Activated naive CD4-positive, alpha-beta T cell treated with Interleukin-2 at 50 U/mL for 16 hours (primary cell): ENCODE measurements at places on chromosomes 6 and 20.

DNA sequence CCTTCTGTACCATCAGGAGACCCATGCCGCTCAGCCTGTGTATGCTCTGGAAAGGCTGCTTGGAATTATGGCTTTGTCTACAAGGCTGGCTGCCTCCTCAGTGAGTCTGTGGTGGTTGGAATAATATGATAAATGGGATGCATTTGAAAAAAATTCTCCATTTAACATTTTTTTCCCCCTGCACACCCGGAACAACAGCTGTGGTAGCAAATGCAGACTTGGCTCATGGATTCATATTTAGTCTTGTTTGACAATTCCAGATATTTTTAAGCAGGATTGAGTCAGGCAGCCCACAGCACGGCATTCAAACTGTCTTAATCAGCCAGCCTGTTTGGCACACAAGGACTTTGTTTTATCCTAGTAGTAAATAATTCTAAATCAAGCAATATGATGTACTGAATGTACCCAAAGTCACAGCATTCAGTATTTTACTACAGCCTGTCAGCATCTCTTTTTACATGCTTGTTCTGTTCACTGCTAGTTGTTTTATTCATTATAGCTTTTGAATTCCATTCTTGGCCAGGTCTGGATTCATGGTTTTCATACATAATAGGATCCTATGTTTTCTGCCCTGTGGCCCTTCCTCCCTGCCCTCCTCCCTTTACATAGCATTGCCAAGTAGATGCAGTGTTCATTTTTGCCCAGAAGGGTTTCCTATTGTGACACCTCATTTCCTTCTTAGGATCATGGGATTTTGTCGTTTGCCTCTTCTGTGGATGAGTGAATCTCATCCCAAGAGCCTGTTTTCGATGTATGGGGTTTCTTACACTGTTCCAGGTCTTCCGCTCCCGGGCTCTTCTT is 68.1 kb downstream of the LRRC1 start:
- no peak for DNase-seq

DNA sequence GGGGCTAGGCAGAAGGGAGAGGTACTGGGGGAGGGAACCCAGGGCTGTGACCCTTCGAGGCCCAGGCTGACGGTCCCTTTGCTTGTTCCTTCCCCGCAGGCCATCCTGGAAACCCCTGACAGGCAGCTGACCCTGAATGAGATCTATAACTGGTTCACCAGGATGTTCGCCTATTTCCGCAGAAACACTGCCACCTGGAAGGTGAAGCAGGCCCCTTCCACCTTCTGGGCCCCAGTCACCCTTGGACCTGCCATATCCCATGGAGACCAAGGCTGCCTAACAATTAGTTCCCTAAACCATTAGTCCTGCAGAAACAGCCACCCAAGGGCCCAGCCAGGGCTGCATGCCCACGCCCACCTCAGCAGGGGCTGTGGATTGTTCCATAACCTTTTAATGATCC is 44.9 kb downstream of the FOXP4 start:
- no peak for DNase-seq

DNA sequence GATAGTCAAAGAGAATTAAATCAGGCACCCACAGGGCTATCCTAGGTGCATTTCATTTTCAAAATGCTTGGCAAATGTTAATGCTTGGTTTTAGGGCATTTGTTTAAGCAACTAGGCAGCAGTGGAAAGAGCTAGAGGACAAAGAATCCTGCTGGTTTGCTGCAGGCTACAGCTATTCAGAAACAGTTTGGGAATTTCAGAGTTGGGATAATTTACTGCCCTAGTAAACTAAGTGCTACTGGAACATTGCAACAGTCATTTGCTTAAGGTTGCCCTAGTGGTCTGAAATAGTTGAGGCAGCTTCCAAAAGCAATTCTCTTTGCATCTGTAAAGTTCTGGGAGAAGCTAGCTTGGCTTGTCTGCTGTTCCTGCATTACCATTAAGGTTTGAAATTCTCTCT is 312.7 kb downstream of the LAMA2 start:
- DNase-seq, result no peak

- DNase-seq, result no peak
Measured at GRCh38 chr20:1955217-1955616, 38.6 kb downstream of the PDYN start.

- DNase-seq, result no peak
Measured at GRCh38 chr20:2756056-2756611, 44.3 kb downstream of the CPXM1 start.

DNA sequence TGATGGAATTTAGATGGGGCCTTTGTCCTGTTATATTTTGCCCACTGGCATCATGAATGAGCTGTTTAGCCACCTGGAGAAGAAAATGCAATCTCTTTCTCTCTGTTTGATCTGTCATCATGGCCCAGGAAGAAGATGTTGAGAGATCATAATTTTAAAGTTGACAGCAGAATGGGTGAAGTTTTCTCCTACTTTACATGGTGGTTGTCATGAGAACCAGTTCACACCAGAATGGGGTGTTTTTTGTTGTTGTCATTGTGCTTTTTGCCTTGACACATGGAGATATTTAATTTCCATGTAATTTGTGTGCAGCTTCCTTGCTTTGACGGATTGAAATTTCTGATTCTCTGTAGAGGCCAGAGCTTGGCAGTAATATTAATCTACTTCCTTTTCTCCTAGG is 122.5 kb downstream of the FARS2 start:
- no peak for DNase-seq

GRCh38 chr6:100468016-100468622 is 3.4 kb upstream of the SIM1 start:
- DNase-seq, result no peak

DNA sequence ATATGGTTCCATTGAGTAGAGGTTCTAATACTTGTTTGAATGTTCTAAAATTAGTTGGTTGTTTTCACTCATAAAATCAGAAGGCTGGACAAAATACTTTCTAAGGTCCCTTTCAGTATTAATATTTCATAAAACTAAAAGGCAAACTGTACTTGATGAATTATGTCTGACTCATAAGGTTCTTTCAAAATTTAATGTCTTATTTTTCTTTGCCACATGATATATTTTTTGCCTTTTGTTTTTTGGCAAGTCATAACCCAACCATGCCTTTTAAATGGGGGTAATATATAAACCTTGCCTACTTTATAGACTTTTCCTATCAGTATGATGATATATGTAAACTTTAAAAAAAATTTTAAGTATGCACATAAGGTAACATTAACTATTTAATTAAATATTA is 244.7 kb downstream of the PTPRK start:
- no peak for DNase-seq

GRCh38 chr6:87473419-87473903 is 687 bp downstream of the SLC35A1 start:
- DNase-seq, result no peak

DNA sequence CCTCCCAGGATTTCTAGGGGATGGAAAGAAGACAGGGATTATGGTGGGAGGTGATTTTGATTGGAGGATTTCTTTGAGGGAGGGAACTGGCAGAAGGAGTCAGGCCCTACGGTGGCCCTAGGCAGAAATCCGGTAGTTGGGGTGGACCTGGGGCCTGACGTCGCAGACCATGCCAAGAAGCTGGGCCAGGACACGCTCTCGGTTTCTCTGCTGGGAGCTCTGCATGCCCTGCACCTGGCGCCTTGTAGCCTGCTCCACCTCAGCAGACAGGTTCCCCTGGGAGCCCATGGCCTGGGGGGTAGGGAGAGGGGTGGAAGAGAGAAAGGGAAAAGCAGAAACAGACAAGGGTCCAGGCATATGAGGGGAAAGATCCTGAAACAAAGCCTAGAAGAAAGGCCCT is 1.1 kb downstream of the ATP6V1G2 start:
- DNase-seq, result no peak

DNA sequence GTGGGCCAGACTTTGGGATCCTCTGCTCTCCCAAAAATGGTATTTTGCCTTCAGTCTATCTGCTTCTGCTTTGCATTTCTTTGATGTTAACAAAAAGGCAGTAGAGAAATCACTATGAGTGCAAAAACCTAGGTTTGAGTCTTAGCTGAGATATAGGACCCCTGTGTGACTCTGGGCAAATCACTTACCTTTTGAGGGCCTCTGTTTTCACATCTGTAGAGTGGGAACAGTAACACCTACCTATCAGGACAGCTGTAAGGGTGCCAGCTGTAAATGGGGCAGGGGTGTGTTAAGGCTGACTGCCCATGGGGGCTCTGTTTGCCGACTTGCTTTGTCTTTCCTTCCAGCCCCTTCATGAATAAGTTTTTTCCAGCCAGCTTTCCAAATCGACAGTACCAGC is 30.4 kb downstream of the HM13 start:
- DNase-seq, result no peak

DNA sequence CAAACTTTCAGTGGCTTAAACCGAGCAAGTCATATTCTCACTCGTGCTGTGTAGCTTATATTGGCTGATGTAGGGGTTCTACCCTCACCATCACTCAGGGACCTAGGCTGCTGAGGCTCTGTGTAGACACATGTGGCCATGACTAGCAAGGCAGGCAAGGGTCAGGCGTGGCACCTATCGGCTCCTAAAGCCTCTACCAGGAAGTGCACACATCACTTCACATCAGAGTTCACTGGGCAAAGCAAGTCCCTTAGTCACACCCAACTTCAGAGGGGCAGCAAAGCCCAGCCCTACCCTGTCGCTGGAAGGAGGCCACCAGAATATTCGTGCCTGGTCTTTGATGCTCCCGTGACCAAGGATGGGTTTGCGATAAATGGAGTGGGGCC is 42.9 kb downstream of the PPP1R14C start:
- DNase-seq, result no peak
